ENCODE measurements at places on chromosomes 4 and X.
A peak's percentile ranks its signal among the peaks of the same experiment; 100 is the strongest.

DNA sequence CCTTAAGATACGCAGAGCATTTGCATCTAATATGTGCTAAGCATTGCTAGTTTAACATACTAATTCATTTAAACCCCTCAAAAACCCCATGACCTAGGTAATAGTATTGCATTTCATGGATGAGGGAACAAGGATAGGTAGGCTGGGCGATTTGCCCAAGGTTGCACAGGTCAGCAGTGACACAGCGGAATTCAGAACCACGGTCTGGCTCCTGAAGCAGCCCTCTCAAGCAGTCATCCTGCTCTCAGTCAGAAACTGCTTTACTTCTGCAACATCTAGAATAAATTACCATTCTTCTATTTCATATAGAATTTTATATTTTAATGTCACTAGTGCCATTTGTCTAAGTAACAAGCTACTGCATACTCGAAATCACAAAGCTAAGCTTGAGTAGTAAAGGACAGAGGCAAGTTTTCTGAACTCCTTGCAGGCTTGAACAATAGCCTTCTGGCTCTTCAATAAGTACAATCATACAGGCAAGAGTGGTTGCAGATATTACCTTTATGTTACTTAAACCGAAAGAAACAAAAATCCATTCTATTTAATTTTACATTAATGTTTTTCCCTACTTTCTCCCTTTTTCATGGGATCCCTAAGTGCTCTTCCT, 555 bp upstream of the SPP1 start:
- DNase-seq: peak; percentile 77

- no peak for DNase-seq
Observed at GRCh38 chr4:77123411-77123810, 33.6 kb upstream of the CCNG2 start.

DNA sequence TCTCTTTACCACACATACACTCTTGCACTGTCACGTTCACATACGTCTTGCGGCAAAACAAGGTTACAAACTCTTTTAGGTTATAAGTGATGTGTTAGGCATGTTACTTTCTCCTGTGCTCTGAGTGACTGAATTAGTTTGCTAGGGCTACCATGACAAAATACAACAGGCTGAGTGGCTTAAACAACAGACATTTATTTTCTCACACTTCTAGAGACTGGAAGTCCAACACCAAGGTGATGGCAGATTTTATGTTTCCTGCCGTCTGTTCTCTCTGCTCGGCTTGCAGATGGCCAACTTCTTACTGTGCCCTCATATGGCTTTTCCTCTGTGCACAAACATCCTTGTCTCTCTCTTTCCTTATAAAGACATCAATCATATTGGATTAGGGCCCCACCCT, 1224.3 kb upstream of the TENM3 start:
- no peak for DNase-seq

DNA sequence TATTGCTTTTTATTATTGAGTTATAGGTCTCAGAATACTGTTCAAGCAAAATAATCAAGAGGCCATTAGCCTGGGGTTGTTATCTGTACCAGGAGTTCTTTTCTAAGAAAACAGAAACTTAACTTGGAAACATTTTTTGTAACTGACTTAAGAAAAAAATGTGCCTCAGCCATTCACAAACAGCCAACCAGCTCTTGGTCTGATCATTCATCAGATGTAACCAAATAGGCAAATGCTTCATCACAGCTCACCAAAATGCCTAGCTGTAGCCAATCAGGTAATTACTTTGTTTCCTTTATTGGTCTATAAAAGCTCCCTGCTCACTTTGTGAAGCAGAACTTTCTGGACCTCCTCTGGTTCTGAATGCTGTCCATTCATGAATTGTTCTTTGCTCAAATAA, 387.7 kb downstream of the FAT4 start:
- no peak for DNase-seq

DNA sequence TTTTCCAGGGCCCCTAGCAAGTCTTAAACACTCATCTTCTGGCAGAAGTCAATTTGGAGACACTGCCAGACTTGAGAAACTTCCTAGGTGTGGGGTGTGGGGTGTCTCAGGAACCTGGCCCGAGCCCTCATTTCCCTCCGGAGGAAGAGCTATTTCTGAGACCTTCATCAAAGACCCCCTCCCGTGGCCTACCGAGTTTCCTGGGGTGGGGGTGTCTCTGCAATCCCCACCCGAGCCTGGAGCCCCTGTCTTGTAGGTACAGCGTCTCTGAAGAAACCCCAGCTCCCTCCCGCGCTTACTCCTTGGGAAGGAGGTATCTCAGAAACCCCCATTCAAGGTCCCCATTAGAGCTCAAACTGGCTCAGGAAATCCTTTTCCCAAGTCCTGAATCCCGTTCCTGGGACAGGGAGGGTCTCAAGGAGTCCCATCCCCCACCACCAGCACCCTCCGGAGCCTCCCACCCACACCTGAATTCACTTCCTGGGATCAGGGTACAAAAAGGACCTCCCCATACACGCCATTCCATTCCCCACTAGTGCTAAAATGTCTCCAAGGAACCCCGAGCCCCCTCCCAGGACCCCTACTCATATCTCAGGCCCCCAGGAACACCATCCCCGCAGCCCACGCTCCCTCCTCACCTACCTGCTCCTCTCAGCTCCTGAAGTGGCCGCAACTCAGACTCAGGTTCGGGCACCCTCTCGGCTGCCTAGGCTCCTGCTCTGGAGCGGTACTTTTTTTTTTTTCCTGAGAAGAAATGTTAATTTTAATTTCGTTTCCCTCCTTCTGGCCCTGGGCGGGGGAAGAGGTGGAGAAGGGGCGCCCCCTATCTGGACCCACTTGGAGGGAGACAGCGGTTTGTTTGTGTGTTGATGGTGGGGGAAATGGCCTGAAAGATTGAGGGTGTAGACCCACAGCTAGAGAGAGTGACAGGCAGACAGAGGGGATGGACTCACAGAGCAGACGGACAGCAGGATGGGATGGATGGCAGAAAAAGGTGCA, 1.1 kb downstream of the SLC38A5 start:
- no peak for DNase-seq

- no peak for DNase-seq
Observed at GRCh38 chr4:171812665-171813525, at the start of gene GALNTL6. TSS of gene GALNTL6 (plus strand) at chr4:171813404.

GRCh38 chr4:26088433-26088928, 174.5 kb downstream of the SMIM20 start:
- no peak for DNase-seq

Measured in mucosa of gallbladder (tissue), 1 donor.